Omental fat pad (tissue), 4 donors: ENCODE measurements at places on chromosomes 3 and 15. TPM values are rescaled to one million over a fixed set of nuclear protein-coding genes. Genes with fewer than 3 reads are reported as not detected.

Gene FBXW12
- not detected for total RNA-seq

GRCh38 chr15:100241572-100242482 is 99.9 kb downstream of the ADAMTS17 start:
- no peak for DNase-seq

DNA sequence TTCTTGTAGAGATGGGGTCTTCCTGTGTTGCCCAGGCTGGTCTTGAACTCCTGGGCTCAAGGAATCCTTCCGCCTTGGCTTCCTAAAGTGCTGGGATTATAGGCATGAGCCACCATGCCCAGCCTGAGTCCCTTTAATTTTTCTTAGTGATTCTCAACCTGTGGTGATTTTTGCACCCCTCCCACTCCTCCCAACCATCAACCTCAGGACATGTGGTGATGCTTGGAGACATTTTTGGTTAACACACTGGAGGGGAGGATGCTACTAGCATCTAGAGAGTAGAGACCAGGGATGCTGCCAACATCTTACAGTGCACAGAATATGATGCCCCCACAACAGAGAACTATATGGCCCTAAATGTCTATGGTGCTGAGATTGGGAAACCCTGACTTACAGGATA is 83.0 kb upstream of the LMOD3 start:
- DNase-seq = no peak

DNA sequence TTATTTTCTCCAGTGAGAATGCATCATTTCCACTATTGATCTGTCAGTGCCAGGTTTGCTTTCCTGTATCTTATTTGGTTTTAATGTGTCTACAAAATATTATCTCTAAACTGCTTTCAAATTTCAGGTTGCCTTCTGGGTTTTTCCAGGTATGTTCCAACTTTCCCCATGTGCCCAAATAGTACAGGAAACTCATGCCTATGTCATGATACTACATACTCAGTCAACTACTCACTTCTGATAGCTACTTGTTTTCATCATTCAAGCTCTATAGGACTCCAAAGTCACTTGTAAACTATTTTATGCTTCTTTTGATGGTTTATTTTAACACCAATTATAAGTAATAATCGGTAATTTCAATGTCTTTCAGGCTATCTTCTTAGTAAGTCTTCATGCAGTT is 134.8 kb upstream of the TTC14 start:
- no peak for DNase-seq

GRCh38 chr3:12986986-12987385 is 86.2 kb downstream of the IQSEC1 start:
- DNase-seq = no peak

GRCh38 chr3:151775314-151776258 is 38.3 kb upstream of the AADAC start:
- DNase-seq = no peak

Gene CORO2B
- 18.8 TPM for total RNA-seq

GRCh38 chr3:113253702-113254101 is 42.3 kb downstream of the BOC start:
- no peak for DNase-seq
